Activated T-helper 1 cell treated with anti-CD3 and anti-CD28 coated beads, Interleukin-2, amount 50 U/mL, for 16 hours (primary cell): ENCODE measurements at places on chromosomes 4 and X.

DNA sequence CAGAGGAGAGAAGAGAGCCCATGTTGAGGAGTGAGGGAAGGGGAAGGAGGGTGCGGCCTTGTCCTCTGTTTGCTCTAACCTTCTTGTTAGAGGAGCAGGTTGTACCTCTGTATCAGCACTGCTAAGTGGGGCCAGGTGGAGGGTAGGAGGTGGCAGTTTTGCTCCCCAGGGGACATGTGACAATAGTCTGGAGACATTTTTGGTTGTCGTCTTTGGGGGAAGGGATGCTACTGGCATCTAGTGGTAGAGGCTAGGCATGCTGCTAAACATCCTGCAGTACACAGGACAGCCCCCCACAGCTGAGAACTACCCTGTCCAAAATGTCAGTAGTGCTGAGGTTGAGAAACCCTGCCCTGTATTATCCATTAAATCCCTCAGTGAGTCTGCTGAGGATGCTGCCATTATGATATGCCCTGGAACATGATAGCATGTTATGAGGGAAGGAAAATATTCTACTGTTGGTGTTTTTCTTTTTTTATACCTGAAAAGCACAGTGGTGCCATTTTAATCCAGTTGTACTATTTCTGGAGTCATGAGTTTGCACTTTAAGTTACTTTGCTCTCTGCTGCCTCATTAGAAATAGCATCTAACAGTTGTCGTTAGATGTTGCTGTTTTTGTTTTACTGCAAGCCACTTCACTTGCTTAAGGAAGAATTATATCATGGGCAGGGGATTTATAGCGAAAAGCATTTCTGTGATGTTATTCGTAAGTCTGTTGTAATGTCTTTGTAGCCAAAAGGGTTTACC lies 90.6 kb downstream of the LRP2BP start:
- DNase-seq, result no peak

- no peak for DNase-seq
Measured at GRCh38 chrX:150256297-150256650, 106.8 kb upstream of the MAMLD1 start.

DNA sequence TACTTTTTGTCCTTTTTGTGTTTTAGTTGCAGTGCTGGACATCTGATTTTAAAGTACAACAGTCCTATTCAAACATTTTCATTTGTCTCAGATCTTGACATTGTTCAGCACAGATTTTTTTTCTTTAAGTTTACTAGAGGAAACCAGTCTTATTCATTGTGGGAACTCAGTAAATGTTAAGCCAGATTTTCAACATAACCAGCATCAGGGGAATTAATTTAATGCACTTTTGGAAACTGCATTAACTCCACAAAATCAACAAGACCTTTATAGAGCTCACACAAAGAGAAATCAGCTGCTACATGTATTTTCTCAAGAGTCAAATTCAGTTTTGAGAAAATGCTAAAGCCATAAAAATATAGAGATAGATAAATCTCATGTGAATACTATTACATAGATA lies 9.9 kb downstream of the CPE start:
- no peak for DNase-seq

GRCh38 chr4:74583089-74583700 lies 138.3 kb downstream of the AREG start:
- DNase-seq, result no peak

GRCh38 chr4:159024828-159025227 lies 78.1 kb upstream of the RAPGEF2 start:
- DNase-seq, result no peak

DNA sequence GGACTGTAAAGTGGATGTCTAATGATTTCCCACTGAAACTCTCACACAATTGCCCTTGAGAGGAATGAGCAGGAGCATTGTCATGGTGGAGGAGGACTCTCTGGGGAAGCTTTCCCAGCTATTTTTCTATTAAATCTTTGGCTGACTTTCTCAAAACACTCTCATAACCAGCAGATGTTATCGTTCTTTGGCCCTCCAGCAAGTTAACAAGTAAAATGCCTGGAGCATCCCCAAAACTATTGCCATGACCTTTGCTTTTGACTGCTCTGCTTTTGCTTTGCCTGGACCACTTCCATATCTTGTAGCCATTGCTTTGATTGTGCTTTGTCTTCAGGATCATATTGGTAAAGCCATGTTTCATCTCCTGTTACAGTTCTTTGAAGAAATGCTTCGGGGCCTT lies 120.2 kb upstream of the PDE5A start:
- no peak for DNase-seq

GRCh38 chrX:145631461-145631951 lies 186.1 kb upstream of the SLITRK2 start:
- DNase-seq, result no peak

GRCh38 chr4:38902695-38903094 lies 35.1 kb downstream of the FAM114A1 start:
- DNase-seq, result no peak

GRCh38 chrX:17425136-17425535 lies 50.1 kb downstream of the NHS start:
- no peak for DNase-seq

DNA sequence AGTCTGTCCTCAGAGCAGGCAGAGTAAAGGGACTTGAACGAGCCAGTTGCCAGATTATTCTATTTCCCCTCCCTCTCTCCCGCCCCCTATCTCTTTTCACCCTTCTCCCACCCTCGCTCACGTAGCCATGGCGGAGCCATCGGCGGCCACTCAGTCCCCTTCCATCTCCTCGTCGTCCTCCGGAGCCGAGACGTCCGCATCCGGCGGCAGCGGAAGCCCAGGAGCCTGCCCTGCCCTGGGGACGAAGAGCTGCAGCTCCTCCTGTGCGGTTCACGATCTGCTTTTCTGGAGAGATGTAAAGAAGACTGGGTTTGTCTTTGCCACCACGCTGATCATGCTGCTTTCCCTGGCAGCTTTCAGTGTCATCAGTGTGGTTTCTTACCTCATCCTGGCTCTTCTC lies 106.2 kb upstream of the SMAD1 start:
- no peak for DNase-seq

DNA sequence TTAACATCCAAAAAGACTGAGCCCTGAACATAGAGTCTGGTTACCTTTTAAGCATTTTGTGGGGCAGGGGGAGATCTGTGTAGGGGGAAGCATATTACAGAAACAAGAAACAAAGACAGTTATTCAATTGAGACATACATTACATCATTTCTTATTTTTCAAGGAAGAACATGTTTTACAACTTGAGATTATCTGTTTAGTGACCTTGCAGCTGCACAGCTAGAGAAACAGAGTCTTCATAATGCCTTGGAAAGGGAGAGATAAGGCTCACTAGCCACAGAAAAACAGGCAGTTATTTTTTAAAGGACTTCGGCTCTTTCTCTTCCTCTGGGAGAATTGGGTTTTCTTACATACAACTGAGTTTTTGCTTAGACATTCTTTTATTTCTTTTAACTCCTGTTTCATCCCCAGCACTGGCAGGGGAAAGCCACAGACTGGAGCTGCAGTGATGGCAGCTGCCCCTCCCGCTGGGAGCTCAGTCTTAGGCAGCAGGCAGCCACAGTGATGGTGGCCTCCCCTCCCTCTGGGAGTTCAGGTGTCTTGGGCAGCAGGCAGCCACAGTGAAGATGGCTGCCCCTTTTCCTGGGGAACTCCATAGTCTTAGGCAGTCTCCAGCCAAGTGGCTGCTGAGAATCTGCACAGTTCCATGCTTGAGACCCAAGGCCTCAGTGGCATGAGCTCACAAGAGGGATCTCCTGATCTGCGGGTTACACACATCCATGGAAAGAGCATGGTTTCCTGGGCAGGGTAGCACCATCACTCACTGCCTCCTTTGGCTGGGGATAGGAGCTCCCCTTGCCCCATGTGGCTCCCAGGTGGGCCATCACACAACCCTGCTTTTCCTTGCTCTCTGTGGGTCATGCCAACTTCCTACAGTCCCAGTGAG lies 19.4 kb upstream of the TMPRSS11F start:
- DNase-seq, result no peak

- no peak for DNase-seq
Measured at GRCh38 chrX:46165411-46165810, 379.8 kb downstream of the ZNF674 start.

GRCh38 chr4:48129307-48130014 lies 4.6 kb downstream of the TXK start:
- DNase-seq, result no peak

DNA sequence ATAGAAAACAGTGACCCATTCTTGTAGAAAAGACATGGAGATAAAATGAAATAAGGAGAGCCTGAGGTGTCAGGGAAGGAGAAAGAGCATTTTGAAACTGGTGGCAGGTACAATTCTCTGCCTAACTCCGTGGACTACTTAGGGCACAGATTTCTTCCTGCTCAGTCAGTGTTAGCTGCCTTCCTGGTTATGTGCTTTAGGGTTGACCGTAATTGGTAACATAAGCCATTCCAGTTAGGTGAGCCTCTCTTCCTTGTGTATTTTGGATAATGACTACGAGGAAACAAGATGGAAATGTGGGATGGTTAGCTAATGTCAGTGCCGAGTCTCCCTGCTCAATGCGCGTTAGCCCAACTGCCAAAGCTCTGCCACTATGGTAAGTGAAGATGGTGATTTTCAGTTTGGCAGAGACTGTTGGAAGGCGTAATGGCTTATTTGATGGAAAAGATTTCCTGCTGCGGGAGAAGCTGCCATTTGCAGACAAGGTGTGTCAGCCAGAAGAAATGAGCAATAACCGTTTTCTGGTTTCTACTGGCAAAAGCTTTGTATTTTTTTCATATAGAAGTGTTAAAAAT lies 174.1 kb downstream of the CBR4 start:
- no peak for DNase-seq

DNA sequence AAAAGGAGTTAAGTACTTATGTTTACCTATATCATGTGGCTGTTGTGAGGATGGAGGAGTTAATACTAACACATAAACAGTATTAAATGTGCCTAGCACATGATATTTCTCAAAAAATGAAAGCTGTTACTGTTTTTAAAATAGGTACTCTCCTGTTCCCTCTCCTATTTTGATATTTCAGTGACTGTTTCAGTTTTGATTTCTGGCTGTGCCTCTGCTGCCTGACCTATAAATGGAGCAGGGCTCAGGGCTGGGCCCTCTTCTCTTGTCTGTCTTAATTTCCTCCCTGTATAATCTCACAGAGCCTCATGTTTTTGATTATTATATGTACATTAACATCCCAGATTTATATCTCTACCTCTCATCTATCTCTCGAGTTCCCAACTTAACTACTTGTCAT lies 93.3 kb downstream of the UGT8 start:
- no peak for DNase-seq

- no peak for DNase-seq
Measured at GRCh38 chrX:25001808-25002660, 13.7 kb downstream of the ARX start.

DNA sequence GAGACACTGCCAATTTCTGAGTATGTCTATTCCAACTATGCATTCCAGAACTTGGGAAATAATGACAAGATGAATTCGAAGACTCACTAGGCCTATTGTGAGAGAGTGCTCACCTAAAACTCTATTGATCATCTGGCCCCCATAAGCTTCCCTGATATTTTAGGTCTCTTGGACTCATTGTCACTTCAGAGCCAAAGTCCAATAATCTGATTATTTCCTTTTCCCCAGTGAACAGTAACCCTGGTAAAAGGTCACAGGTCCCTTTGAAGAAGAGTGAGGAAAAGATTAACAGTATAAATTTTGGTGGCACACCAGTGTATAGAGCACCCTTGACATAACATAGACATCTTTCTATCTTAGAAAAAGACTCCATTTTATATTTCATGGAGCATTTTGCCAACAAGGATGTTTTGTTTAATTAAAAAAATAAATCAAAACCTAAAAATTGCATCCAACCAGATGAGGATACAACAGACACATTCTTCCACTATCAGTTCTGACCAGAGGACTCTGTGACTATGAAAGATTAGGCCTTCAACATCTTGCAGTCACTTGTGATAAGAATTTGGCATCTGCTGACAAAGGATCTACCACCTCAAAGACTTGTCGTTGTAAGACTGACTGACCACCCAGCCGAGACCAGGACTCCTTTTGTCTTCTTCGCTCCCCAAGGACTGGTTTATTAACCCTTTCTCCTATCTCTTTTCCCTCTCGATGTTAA lies 191.9 kb downstream of the MAB21L2 start:
- DNase-seq, result no peak

DNA sequence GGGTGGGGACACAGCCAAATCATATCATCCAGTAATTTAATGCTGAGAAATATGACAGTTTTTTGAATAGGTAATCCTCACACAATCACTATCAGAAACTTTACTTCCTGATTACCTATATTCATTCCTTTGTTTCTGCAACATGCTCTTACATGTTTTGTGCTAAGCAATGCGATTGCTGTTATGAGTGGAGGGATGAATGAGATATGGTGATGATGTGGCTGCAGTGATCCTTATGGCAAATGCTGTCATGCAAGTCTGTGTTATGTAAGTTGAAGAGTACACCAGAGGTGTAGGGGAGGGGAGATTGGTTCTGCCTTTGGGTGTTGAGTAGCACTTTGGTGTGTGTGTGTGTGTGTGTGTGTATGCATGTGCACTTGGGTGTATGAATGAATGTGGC lies 14.6 kb downstream of the HERC3 start:
- no peak for DNase-seq

DNA sequence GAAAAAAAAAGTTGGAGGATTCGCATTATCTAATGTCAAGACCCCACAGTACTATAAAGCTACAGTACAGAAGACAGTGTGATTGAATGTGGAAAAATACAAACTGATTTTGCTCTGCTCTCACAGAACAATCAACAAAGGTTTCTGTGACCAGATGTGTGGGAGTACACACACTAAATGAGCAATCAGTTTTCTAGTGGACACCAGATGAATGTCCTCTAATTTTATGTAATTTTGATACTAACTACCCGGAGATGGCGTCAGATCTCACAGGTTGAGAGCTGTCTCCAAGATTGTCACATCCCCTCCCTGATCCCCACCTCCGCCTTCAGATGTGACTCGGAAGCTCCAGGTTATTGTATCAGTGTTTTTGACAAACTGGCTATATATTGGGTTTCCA lies 81.9 kb upstream of the HUWE1 start:
- DNase-seq, result no peak

- no peak for DNase-seq
Measured at GRCh38 chr4:57159866-57160265, 49.7 kb upstream of the IGFBP7 start.

- peak; percentile 6 for DNase-seq
Measured at GRCh38 chrX:43557792-43558191, 98.3 kb upstream of the MAOA start.

- DNase-seq, result no peak
Measured at GRCh38 chr4:169274033-169274432, 3.3 kb upstream of the SH3RF1 start.

- no peak for DNase-seq
Measured at GRCh38 chrX:120486786-120487185, 17.7 kb upstream of the LAMP2 start.

DNA sequence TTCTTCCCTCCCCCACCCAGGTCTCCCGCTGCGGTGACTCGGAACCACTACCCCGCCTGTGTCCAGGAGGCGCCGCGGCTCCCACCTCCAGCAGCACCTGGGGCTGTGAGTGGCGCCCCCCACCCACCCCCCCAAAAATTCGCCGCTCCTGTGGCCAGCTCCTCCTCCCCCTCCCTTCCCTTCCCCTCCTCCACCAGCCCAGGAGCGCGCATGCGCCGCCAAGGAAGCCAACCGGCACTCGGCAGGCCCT lies 278 bp downstream of the CLOCK start:
- DNase-seq, result no peak
